ENCODE measurements at places on chromosomes 3 and 15.

GRCh38 chr3:60160822-60161748, 1090.2 kb downstream of the FHIT start:
- no peak for DNase-seq

- no peak for DNase-seq
These were observed 8.6 kb upstream of the SEC13 start for GRCh38 chr3:10329495-10330015.

- DNase-seq, result no peak
These were observed 1164.2 kb downstream of the NSUN3 start for GRCh38 chr3:95227092-95227491.

DNA sequence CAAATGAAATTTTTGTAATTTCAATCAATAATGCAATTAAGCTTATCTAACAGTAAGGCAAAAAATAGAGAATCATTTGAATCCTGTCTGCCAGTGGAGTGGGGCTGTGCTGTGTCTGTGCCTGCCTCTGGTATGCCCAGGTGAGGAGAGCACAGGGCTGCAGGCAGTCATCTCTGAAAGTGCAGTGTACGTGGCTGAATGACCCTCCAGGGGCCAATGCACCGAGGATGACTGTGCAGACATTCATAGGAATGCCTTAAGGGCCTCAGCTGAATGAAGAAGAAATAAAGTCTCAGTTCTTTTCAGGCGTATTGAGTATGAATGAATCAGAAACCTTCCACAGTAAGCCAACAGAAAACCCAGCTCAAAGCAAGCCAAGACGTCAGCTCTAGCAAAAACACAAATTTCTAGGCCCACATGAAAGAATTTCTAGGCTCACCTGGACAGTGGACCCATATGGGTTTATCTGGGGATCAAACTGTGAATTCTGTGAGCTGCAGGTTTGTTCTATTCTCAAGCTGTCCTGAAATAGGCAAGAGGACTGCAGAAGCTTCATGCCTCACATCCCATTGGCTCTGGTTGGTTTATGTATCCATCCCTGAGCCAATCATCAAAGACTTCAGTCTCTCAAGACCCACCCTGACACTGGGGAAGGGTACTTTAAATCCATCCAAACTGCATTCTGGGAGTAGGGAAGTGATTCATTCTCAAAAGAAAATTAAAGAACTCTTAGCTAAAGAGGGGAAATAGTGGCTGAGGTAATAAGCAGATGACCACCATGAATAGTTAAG, 123.4 kb downstream of the SSR3 start:
- DNase-seq, result no peak

DNA sequence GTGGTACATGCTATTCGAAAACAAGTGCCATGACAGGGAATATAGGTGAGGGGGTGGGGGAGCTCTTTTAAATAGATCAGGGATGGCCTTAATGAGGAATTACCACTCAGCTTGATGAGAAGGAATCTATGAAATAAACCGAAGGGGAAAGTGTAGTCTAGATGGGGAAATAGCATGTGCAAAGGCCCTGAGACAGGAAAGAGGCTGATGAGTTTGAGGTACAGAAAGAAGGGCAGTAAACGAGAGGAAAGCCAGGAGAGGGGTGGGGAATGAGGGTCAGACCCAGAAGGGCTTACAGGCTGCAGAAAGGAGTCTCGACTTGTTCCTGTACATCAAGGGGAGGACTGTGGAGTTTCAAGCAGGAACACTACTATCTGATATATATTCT, 12.2 kb downstream of the ATP2B2 start:
- no peak for DNase-seq

GRCh38 chr3:56751056-56751707, 50.6 kb downstream of the ARHGEF3 start:
- DNase-seq, result no peak

- no peak for DNase-seq
These were observed 12.8 kb downstream of the DENND6A start for GRCh38 chr3:57680046-57680445.

- no peak for DNase-seq
These were observed 53.2 kb downstream of the CHST2 start for GRCh38 chr3:143172795-143173145.

DNA sequence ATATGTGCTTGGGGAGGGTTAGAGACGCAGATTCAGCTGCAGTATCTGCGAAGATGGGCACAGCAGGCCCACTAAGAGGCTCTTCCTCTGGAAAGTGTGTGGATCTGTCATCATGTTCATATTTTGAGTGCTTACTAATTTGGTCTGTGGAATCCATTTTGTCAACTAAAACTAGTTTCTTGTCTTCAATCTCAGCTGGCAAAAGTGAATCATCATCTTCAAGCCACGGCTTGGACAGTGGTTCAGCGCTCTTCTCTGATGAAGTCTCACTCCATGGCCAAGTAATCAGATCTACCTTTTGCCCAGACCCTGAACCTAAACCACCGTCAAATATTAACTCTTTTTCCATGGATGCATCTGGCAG, 76.2 kb downstream of the IMPG2 start:
- DNase-seq, result no peak

DNA sequence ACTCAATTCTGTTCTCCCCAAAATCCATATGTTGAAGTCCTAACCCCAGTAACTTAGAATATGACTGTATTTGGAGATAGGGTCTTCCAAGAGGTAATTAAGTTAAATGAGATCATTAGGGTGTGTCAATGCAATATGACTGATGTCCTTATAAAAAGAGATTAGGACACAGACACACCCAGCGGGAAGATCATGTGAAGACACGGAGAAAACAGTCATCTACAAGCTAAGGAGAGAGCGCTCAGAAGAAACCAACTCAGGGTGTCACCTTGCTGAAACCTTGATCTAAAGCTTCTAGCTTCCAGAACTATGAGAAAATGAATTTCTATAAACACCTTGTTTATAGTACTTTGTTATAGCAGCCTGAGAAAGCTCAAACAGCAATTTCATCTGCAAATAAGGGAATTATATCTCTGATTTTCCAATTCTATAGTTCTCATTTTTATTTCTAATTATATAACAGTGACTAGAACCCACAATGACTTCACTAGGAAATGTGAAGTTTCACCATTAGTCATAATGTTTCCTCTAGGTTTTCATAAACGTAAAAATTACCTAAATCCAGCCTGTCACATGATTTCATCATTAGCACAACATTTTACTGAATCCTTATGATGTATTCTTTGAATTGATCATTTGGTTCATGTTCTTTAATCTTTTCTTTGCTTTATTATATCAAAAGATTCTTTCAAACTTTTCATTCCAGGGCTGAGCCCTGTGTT, 459.1 kb upstream of the MDFIC2 start:
- DNase-seq, result no peak

- DNase-seq, result no peak
These were observed 68.8 kb upstream of the IL12A start for GRCh38 chr3:159919873-159920272.

DNA sequence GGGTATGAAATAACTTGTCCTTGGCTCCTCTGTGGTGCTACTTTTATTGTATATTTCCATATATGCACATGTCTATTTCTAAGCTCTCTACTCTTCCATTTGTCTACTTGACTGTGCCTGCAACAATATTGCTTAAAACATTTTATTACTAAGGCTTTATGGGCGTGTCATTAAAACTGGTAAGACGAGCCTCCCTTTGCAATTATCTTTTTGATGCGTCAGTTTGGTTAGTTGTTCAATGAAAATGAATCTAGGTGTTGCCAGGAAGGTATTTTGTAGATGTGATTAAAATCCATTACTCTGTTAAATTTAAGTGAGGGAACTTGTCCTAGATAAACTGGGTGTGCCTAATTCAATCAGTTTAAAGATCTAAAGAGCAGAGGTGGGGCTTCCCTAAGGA, 12.9 kb upstream of the TRA2B start:
- no peak for DNase-seq

GRCh38 chr15:36294359-36294758, 285.1 kb upstream of the CDIN1 start:
- DNase-seq, result no peak

GRCh38 chr3:27378331-27378730, 9.1 kb upstream of the NEK10 start:
- DNase-seq, result no peak

DNA sequence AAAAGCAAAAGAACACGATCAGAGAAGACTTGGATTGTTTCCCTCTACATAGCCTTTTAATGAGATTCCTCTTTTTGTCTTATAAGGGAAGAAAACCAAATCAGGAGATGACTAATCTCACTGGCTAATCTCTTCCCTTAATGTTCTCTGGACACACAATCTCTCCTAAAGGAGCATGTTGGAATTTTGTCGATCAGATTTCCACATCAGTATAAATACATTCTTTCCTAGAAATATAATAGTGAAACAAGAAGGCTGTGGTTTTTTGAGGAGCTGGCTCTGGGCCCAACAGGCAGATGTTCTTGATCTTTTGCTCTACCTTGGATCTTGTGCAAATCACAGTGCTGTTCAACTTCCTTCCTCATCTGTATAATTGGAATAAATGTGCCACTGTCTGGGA, 94.0 kb downstream of the GTPBP8 start:
- DNase-seq, result no peak

DNA sequence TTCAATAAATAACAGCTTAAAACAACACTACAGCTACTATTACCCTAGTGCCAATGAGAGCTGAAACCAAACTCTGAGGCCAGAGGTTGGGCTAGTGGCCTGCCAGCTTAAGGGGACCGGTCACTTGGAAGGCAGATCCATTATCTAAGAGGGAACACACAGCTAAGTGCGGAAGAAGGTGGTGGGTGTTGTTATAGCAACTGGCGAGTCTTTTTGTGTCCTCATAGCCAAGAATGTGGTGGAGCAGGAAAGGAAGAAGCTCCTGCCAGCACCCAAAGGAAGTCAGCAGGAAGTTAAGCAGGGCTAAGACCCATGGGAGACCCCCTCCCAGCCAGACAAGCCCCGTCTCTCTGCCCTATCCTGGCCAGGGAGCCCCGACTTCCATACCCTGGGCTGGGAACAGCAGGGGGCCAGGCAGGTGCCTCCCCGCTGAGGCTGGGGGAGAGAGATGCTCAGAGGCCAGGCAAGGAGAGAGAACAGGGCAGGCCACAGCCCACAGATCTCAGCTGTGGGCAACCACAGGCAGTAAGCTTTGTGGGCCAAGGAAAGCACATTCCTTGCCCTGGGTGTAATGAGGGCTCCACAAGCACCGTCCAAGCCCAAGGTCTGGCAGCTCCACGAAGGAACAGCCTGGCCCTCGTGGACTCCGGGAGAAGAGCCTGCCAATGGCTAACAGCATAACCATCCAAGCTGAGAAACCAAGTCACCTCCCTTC, 34.0 kb upstream of the HRH1 start:
- no peak for DNase-seq

DNA sequence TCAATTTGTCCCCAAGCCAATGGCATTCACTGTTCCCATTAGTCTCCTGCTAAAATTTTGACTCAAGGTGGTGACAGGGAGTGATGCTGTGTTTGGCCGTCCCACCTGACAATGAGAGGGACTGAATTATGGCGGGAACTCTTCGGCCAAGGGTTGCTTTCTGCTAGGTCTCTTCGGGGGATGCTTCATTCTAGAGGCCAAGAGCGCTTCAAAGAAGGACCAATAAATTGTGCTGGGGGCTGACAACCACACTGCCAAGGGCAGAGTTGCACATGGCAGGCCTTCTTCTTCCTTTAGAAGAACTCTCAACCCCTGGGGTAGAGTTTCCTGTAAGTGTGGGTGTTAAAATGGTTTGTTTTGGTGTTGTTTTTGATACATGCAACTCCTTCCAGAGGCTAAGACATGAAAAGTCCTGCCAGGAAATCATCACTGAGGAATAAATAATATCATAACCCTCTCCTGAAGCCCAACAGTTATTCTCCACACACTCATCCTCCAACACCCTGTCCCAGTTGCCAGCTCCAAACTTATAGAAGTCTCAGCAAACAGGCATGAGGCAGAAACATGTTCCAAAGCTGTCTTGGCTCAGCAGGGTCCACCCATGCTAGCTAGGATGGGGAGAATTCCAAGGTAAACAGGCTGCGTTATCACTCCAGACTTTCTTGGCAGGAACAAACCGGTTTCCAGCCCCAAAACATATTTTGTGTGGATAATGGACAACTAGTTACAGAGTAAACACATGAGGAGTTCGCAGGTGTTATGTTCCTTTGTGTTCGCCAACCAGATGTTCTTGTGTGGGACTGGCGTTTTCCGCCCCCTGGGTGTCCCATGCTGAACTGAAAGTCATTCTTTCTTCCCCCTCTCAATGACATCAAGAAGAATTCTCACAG, 396.7 kb upstream of the RGMA start:
- no peak for DNase-seq

- no peak for DNase-seq
These were observed 65.1 kb upstream of the EPHA3 start for GRCh38 chr3:89042236-89042835.

- no peak for DNase-seq
These were observed 66.8 kb upstream of the PTX3 start for GRCh38 chr3:157369727-157370421.

GRCh38 chr3:125119752-125120378, 64.1 kb upstream of the HEG1 start:
- DNase-seq, result no peak

GRCh38 chr15:65079580-65079979, 3.0 kb downstream of the KBTBD13 start:
- no peak for DNase-seq

DNA sequence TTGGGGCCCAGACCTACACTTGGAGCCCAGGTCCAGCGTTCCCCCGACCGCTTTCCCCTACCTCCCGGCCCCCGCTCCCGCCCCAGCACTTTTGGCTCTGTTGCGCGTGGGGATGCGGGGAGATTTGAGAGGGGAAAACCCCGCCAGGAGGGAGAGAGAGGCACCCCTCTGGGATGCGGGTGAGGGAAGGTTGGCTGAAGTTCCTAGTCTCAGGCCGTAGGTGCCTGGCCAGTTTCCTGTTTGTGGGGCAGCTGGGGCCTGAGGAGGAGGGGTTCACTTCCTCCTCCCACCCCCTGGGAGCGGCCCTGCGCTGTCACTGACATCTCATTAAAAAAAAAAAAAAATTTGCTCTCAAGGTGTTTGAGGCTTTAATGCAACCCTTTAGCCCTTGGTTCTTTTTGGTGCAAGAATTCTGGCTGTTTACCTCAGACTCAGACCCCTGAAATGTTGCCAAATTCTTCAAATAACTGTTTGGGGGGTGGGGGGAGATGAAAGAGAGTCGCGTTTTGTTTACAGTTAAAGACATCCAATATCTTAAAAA, 2.6 kb downstream of the FAM43A start:
- DNase-seq, result no peak

- no peak for DNase-seq
These were observed 26.9 kb upstream of the MYO1E start for GRCh38 chr15:59399465-59400102.

DNA sequence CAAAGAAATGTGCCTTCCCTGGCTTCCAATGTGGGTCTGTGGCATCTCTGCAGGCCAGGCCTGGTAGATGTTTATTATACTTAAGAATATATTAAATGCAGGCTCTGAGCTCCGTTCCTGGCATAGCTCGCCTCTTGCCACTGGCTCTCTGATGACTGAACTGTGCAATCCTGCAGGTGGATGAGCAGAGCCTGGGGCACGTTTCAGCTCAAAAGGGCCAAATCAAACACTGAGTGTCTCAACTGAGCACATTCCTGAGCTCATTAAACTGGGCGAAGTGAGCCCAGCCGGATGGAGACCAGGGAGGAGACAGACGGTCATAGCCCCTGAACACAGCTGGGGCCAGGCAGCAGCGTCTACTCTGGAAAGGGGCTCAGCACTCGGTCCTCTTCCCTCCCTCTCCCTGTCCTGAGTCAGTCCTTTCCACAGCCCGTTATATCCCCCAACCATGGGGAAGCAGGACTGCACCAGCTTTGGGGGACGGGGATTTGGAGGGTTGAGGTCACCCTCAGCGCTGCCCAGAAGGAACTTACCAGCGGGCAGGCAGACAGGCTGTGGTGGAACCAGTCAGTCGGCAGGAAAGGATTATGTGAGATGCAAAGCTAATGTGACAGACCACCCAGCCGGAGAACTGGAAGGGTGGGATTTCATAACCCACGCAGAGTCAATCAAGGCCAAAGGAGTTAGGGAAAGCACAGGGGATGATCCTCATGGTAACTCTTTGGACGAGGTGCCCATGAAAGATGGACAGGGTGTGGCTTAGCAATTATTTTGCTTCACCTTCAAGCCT, 77.4 kb upstream of the ANKRD34C start:
- no peak for DNase-seq
